ENCODE measurements at places on chromosomes 3 and 15. TPM values are rescaled to one million over a fixed set of nuclear protein-coding genes. Genes with fewer than 3 reads are reported as not detected.

GRCh38 chr3:178475062-178475461, 61.2 kb upstream of the KCNMB2 start:
- no peak for DNase-seq

Gene CFAP44
- total RNA-seq, result 0.22 TPM

Gene GALNT15
- total RNA-seq, result 27.0 TPM

Gene MME
- total RNA-seq, result 4.4 TPM

Gene SERF2
- total RNA-seq, result 360 TPM

DNA sequence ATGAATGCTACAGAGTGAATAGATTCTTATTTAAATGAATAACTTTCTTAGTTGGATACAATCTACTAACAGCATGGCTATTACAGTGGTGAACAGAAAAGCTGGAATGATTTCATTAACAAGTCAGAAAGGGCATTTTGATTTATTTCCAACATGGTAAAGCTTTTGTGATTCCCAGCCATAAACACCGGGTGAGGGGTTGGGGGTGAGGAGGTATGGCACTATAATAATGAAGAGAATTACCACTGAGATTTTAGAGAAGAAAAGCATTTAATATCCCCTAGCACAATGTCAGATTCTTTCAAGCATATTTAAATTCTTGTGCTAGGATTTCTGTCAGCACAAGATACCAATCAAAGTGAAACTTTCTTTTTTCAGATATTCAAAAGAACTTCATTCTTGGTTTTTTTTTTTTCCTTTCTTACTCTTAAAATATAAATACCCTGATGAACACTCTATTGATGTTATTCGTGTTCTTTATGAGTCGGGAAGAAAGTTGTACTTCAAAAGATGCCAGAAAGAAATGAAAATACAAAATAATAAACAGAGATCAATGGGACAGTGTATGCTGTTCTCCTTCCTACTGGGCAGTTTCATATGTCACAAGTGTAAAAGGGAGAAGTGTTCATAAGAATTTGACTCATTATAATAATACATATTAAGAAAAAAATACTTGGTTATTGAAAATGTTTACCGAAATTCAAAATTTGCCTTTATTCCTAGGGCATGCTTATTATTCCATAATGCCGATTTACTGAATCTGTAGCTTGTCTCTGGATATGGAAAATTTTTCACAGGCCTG, 522.8 kb downstream of the CADM2 start:
- no peak for DNase-seq

DNA sequence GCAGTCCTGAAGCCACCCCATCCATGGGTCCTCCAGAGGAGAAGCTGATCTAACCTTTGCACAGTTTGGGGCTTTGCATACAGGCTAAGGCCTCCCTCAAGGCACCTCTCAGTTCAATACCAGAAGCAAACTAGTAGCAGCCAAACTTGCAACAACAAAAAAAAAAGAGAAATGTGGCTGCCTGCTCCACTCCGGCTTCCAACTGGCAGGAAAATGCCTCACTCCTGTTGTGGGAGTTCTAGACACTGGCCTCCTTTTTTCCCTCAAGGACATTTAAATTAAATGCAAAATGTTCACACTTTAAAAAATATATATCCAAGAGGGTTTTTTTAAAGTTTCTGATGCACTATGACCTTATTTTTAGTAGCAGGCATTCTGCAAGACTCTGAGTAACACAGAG, 216.0 kb upstream of the TPM1 start:
- no peak for DNase-seq

Gene ANKRD34C
- not detected for total RNA-seq

DNA sequence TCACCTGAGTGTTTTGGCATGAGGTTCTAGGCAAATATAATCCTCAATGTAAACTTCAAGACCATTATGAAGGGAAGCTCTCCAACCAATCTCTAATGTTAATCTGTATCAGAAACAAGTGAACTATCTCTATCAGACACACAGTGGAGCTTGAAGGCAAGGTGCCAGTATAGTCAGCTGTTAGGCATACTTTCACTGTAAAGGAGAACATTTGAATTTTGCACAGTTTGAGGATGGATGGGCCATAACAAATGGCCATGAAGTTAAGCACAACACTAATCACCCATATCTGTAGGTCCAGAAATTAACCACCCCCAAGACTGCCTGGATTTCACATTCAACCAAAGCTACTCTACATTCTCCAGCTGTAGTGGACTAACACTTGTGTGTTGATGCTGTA, 69.1 kb upstream of the LMOD3 start:
- DNase-seq, result no peak

Gene GATA2
- total RNA-seq, result 7.8 TPM

DNA sequence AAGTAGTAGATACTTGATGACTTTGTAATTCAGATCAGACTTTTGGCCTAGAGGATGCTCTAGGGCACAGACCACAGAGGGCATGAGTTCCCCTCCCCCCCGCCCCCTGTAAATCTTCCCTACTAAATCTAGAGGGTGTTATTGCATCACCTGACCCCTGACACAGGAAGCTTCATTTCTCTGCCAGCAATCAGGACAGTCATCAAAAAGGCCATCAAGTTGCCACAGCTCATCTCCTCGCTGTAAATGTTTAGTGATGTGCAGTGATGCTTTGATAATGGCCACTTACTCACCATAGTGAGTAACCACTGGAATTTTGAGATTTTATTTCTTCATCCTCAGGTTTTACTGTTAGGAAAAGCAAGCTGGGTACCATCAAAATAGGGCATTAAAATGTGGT, 289.2 kb upstream of the CHRM5 start:
- DNase-seq, result no peak

DNA sequence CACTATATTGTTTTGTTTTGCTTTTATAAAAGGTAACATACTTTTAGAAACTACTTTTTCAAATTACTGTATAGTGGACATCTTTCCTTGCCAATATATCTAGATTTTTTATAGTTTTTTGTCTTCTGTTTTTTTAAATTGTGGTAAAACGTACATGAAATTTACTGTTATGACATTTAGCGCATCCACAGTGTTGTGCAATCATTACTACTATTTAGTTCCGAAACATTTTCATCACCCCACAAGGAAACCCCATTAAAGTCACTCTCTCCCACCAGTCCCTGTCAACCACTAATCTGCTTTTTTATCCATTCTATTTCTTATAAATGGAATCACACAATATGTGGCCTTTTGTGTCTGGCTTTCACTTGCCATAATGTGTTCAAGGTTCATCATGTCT, 54.8 kb downstream of the TMEM266 start:
- DNase-seq, result no peak

DNA sequence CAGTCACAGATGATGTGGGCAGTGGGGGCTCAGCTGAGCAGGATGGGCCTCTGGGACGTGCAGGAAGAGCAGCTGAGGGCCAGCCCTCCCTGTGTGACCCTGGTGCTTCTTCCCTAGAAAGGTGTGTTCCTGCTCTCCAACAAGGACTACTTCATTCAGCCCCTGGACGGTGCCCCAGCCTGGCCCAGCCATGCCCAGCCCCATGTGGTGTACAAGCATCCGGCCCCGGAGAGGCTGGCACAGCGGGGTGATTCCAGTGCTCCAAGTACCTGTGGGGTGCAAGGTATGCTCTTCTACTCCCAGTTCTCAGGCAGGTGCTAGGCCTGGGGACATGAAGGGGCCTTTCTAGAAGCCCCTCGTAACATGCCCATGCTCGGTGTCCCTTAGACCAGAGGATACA, 38.3 kb downstream of the SAXO2 start:
- no peak for DNase-seq

GRCh38 chr15:65305776-65306175, 1.3 kb downstream of the RNU5B-1 start:
- no peak for DNase-seq

DNA sequence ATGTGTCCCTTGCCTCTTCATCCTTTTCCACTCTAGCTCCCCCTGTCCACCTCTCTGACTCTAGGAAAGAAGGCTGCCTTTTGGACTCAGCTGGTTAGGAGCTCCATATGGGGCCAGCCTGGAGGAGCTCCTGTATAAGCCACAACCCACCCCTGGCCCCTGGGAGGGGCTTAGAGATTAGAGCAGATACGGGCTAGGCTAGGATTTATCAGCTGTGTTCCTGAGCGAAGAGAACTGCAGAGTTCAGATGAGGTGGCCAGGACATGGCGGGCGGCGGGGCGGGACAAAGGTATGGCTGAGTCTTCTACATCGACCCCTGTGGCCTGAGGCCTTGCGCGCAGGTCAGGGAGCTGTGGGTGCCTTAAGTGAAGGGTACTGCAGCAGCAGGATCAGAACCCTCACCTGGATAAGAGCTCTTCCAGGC, 7.9 kb downstream of the NBEAL2 start:
- DNase-seq, result no peak

DNA sequence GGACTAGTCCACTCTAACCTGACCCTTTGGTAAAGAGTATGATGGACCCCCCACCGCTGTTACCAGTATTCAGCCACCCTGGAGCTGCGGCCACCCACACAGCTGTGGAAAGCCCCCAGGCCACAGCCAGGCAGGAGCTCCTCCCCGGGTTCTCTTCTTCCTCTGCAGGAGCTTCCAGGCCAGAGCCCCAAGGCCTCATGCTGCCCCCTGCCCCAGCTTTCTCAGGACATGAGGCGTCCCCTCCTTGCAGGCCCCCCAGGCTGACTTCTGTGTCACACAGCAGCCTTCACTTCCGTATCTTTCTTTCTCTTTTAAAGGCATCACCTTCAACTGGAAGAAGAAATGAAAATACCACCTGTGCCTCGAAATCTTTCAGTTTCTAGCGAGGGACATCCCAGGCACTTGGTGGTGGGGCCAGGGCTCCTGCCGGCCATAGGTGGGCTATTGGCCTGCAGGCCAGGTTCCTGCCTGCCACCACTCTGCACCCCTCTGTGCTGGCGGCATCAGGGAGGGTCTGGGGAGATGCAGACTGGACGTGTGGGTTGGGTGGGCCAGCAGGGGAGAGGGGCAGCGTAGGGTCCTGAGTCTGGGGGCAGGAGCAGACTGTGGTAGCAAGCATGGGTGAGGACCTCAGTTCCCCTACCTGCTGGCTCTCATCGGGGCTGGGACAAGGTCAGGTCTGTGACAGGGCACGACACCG, 19.9 kb downstream of the KLF13 start:
- DNase-seq, result no peak

Gene DHX36
- total RNA-seq, result 32.3 TPM

DNA sequence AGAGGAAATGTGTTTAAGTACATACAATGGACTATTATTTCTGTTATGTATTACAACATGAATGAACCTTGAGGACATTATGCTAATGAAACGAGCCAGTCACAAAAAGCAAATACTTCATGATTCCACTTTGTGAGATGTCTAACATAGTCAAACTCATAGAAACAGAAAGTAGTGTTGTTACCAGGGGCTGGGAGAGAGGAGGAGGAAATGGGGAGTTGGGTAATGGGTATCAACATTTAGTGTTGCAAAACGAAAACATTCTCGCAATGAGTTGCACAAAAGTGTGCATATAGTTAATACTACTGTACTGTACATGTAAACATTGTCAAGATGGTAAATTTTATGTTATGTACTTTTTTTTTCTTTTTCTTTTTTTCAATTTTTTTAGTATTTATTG, 194.3 kb downstream of the IL5RA start:
- DNase-seq, result no peak

Gene RPLP1
- total RNA-seq, result 47.3 TPM

Gene ZBED2
- total RNA-seq, result not detected

GRCh38 chr3:29609328-29609811, 328.5 kb downstream of the RBMS3 start:
- DNase-seq, result no peak

DNA sequence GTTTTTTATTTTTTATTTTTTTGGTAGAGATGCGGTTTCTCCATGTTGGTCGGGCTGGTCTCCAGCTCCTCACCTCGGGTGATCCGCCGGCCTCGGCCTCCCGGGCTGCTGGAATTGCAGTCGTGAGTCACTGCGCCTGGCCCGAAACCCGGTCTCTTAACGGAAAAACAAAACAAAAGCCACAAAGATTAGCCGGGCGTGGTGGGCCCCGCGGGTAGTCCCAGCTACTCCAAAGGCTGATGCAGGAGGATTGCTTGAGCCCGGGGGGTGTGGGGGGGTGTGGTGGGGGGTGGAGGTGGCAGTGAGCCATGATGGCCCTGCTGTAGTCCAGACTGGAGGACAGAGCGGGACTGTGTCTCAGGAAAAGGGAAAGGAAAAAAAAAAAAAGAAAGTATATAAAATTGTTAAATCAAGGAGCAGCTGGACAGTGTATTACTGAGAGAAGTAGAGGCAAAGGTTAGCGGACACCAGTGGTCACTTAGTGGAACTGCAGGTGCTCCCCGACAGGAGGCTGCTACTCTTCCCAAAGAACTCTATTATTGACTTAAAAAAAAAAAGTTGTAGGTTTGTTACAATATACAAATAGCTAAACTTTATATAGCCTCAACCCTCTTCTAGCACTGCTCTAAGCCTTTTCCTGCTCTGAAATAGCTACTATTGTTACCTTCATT, 30.3 kb upstream of the TUBGCP5 start:
- DNase-seq, result peak; percentile 19

DNA sequence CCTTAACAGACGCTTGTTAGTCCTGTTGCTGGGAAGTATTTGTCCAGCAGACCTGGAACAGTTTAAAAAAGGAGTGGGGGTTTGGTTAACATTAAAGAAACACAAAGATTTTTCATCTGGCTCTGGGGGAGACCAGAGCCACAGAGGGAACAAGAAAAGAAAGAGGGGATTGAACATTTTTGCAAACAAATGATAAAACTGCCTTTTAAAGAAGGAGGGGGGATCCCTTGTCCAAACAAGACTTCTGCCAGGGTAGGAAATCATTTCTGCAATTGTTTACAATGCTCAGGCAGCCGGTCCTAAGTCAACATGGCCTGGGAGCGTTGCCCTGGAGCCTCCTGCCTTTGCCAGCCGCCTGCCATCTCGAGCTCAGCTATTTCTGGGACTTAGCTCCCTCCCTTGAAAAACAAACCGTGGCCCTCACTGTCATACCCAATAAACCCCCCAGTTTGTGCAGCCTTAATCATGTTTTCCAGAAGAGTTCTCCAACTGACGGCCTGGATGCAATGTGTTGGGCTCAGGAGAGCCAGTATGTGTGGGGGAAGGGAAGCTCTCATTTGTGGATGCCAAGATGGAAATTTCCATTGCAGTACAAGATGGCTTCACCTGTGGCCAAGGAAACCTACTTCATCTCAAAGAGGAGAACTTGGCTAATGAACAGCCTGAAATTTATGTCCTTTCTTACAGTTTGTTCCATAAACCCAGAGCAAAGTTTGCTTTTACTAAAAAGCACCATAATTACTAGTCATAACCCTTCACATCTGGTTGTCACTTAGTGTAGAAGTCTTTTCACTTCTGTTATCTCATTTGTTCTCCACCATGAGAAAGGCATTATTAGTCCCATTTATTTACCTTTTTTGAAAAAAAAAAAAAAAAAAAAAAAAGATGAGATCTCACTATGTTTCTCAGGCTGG, 75.9 kb upstream of the RNU6-1 start:
- DNase-seq, result no peak

- no peak for DNase-seq
These were observed 9.2 kb upstream of the HLTF start for GRCh38 chr3:149095487-149095886.

Gene NR2E3
- total RNA-seq, result 0.20 TPM

Gene LRRC31
- not detected for total RNA-seq

- no peak for DNase-seq
These were observed 546.8 kb downstream of the TBL1XR1 start for GRCh38 chr3:176650478-176650877.

- no peak for DNase-seq
These were observed 6.9 kb downstream of the PLCH1 start for GRCh38 chr3:155737844-155738460.

GRCh38 chr3:31094048-31094447, 199.6 kb upstream of the GADL1 start:
- DNase-seq, result no peak

- DNase-seq, result no peak
These were observed 23.0 kb downstream of the UBP1 start for GRCh38 chr3:33417066-33417673.

Gene CATSPER2
- 0.40 TPM for total RNA-seq

GRCh38 chr3:30526031-30526430, 80.4 kb upstream of the TGFBR2 start:
- no peak for DNase-seq
